ENCODE measurements at places on chromosomes 6 and 20.

- no peak for DNase-seq
Observed at GRCh38 chr6:70586114-70586513, 19.4 kb downstream of the SDHAF4 start.

- no peak for DNase-seq
Observed at GRCh38 chr6:54198134-54198533, 86.9 kb downstream of the MLIP start.

- no peak for DNase-seq
Observed at GRCh38 chr6:138383776-138384175, 6.1 kb downstream of the SMIM28 start.

DNA sequence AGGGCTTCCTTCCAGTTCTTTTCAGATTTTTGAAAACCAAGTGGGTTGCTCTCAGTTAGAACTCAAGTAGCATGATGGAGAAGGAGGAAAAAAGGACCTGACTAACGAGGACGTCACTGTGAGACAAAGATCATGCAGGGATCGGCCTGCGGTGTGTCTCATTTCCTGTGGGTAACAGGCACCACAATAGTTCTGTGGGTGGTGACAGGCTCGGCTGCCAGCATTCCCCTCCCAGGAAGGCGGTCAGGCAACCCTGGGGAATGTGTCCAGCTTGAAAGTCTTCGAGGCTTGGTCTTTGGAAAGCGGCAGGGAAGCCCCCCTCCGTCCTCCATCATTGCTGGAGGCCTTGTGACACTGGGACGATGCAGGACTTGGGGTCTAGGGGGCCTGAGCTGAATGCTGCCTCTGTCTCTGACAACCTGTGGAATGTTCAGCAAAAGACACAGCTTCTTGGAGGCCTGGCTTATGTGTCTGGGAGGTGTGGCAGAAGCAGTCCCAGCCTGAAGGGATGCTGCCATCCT is 121.0 kb downstream of the BCAS1 start:
- DNase-seq = no peak

DNA sequence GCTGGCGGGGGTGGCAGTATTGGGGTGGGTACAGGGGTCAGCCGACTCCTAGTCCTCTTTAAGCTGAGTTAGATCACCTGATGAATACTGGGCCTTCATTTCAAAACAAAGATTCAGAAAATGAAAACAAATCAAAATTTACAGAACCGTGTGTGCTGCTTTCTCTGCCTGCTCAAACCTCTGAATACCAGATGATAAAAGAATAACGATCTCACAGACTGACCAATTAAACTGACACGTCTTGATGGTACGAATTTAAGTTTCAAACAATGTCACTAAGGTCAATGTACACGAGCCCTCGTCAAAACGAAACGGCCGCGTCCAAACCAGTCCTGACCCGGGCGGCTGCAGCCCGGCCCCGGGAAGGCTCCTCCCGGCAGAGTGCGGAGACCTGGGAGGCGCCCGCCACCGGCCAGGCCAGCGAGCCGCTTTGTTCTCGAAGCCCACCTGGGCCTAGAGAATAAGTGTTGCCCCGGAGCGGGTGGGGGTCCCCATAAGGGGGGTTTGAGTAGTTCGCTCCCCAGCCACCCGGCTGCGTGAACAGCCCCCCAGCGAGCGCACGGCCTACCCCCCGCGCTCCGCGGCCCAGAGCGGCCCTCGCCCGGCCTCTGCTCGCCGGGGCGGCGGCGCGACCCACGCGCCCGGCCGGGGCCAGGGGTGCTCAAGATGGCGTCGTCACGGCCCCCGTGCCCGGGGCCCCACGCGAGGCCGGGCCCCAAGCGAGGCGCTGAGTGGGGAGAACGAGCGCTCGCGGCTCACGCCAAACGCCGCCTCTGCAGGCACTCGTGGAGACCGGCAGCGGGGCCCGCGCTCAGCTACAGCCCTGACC is 728 bp downstream of the PSMA7 start:
- peak; percentile 32 for DNase-seq

DNA sequence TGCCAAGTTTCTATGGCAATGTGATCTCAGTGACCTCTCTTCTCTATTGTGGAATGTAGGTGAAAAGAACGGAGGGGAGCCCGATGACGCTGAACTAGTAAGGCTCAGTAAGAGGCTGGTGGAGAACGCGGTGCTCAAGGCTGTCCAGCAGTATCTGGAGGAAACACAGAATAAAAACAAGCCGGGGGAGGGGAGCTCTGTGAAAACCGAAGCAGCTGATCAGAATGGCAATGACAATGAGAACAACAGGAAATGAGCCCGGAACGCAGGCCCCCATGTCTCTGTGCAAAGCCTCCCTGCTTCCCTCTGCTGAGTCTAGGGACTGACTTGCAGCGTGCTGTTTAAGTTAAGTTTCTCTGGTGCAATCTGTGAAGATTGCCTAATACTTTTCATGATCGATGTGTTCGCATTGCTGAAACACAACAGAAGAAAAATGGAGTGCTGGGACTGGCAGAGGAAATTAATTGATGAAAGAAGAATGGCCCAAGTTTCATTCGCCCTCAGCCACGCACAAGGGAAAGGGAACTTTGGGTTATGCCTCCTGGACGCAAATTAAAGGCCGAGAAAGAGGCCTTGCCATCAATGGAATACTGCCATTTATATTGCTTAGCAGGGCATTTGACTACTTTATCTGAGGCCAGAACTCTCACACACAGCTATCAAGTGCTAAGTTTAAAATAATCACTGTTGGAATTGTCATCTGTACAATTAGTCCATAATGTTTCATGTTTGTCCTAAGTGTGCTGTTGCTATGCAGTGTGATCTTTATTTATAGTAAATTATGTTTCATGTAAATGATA is 146.4 kb downstream of the AKAP7 start:
- DNase-seq = peak; percentile 83

- DNase-seq = no peak
Observed at GRCh38 chr6:45044086-45044485, 284.0 kb upstream of the RUNX2 start.

- DNase-seq = no peak
Observed at GRCh38 chr6:89339565-89339964, 13.0 kb downstream of the UBE2J1 start.

GRCh38 chr20:61904456-61904855 is 161.2 kb downstream of the TAF4 start:
- DNase-seq = no peak

- DNase-seq = peak; percentile 60
Observed at GRCh38 chr6:107491138-107491609, 1.3 kb downstream of the SOBP start.

GRCh38 chr6:113719064-113719463 is 138.1 kb upstream of the MARCKS start:
- DNase-seq = no peak

DNA sequence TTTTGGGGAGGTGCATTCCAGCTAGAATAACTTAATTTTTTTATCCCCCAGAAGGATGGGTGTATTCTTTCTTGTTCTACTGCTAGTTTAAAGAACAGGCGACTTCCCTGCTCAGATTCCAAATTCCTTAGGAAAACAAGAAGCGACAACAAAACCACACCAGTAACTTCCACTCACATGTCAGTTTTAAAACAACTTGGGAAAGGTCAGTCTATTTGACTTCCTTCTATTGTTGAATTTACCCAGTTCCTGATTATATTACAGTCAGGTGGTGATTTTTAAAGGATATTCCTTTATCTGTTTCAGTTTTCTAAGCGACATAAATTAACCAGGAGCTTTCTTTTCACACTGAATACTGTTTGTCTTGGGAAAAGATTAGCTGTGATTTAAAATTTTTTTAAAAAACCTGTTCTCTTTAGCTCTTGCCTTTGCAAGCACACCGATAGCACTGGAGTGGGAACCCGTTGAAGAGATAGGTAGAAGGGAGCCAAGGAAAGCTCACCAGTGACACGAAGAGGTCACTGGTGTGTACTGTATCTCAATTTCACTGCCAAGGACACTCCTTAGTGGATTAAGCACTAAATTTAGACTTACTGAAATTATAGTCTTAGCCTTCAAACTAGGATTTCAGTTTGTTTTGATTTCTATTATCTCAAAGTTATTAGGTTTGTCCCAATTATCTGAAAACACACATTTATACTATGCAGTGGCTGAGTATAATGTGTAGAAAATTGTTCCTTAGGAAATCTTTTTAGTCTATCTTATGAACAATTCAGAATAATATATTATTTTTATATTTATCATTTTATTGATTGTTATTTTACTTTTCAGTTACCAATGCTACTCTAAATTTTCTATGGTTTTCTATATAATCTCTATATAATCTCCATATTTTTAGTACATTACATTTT is 22.3 kb downstream of the MARCKS start:
- DNase-seq = peak; percentile 75

DNA sequence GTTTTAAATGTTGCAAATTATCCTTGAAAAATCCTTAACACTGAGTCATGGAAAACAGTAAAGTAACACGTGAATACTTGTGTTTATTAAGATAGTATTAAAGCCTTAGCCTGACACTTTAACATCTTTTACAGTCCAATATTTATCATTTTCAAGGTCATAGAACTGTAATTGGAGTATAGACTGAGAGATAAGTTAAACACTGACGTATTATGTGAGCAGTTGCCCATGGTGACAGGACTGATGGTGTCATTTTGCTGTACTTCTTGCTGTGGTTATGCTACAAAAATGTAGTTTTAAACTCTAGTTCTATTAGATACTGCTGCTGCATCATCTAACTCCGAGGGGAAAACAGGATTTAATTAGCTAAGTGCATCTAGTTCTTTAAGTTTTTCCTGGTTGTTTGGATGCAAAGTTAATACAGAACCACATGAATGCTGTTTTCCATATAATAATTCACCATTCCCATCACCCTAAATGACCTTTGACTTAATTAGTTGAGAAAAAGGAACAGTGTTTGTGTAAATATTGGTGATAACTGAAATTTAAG is 37.8 kb downstream of the SLC2A12 start:
- no peak for DNase-seq

GRCh38 chr6:111980143-111980542 is 73.8 kb upstream of the CCN6 start:
- DNase-seq = no peak

GRCh38 chr6:13302291-13302690 is 26.0 kb downstream of the TBC1D7 start:
- DNase-seq = no peak

GRCh38 chr6:137427656-137428290 is 66.4 kb downstream of the OLIG3 start:
- DNase-seq = no peak

GRCh38 chr20:46715292-46715756 is 5.9 kb downstream of the SLC2A10 start:
- no peak for DNase-seq

- no peak for DNase-seq
Observed at GRCh38 chr6:115634887-115635286, 425.8 kb downstream of the FRK start.

DNA sequence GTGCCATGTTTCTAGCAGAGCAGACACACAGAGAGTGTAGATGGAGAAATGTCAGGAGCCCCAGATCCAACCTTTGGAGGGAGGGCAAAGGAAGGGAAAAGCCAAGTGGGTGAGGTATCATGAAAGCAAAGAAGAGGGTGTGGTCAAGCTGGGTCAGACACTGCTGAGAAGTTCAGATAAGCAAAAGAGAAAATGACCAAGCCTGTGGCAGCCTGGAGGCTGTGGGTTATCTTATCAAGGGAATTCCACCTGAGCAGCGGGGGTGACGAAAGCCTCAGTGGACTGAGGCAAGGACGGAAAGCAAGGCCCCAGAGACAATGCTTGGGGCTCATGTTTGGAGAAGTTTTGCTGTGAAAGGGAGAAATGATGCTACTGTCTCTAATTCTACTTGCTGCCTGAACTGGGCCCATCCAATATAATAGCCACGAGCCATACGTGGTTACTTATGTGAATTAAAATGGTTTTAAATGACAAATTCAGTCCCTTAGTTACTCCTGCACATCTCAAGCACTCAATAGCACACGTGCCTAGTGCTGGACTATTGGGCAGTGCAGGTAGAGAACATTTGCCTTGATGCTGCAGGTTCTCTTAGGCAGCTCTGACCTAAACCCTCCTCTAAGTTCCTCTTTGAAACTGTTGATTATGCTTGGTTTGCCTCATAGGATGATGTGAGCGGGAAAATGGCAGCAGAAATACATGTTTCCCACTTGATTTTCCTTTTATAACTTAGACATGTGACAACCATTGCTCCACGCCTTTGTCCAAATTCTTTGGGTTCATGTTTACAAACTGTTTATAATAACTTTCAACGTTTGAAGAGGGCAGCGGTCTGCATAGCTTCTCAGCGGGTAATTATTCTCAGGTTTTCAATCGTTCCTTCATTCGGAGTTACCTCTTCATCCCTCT is 63.7 kb downstream of the SLC22A23 start:
- DNase-seq = no peak
